RPMI8226 (cell line): ENCODE measurements at places on chromosomes 6 and 20.

- no peak for DNase-seq
Measured at GRCh38 chr6:102761872-102762271, 1368.4 kb downstream of the GRIK2 start.

DNA sequence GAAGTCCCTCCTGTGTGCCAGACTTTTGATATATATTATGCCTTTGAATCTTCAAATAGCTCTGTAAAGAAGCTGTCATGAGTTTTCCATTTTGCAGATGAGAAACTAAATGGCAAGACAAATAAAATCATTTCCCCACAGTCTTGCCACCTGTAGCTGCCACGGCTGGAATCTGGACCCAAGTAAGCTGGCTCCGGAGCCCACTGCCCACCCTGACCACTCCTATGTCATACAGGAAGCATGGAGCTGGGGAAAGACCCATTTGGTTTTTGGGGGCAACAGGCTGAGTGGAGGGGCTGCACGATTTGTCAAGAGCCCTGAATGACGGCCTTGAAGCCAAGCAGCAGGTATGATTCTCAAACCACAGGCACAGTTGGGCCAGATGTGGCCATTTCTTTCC lies 10.0 kb upstream of the SIRPA start:
- DNase-seq, result no peak

- no peak for DNase-seq
Measured at GRCh38 chr6:154239392-154239791, 117.2 kb downstream of the IPCEF1 start.

DNA sequence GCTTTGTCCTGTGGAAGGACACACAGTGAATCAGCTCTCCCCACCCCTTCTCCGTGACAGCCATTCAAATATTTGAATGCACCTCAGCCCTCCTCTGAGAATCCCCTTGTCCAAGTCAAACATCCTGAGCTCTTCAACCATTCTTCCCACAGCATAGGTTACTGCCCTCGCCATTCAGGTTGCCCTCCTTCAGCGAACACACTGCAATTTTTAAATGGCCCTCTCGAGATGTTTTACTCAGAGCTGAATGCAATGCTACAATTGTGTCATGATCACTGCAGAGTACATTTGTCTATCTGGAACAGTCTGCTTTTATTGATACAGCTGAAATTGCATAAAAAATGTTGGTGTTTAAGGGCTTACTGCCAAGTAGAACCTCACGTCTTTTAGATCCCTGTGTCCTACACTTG lies 48.9 kb downstream of the SLC2A12 start:
- no peak for DNase-seq

DNA sequence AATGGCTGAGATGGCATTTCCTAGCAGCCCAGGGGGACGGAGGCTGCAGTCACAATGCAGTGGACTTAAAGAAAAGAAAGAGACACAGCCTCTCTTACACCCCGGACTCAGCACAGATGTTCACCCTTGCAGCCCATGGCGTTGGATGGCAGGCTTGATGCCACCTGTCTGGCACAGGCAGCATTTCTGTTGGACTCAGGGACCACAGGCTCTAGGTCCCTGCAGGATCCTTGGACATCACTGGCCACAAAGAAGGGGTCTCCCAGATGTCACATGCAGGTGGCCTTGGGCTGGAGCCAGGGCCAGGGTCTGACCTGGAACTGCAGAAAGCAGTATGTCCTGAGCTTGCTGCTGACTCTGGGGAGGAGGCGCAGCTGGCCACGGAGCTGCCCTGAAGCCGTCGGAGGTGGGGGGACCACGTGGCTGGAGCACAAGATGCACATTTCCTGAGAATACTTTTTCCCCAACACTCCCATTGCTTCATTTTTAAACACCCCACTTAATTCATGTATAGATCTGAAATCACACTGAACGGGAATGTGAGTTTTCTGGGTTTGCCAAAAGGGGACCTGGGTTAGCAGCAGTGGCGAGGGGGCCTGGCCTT lies 102.3 kb upstream of the SULF2 start:
- no peak for DNase-seq

GRCh38 chr6:113809826-113810225 lies 47.3 kb upstream of the MARCKS start:
- DNase-seq, result peak; percentile 86

DNA sequence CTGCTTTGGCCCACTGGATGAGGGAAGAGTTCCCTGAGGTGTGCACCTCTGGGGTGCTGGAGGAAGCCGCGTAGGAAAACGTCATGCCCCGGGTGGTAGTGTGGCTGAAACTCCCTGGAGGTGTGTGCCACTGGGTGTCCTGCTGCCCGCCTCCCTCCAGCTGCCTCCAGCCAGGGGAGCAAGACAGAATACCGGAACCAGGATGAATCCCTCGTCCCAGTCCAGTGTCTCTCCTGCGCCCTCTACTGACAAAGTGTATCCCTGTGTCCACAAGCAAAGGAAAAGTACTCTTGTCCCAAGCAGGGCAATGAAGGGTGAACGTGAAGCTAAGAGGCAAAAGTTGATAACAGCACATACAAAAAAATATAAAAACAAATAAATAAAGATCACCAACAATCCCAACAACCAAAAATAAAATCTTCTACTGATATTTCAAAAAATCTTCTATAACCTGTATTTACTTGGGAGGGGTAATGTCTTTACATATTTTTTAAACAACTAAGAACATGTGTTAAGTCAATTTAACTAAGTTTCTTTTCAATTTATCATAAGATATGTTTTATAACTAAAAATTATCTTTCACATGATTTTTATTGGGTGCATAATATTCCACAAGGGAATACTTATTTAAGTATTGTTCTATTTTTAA lies 437.6 kb downstream of the MAFB start:
- peak; percentile 14 for DNase-seq

DNA sequence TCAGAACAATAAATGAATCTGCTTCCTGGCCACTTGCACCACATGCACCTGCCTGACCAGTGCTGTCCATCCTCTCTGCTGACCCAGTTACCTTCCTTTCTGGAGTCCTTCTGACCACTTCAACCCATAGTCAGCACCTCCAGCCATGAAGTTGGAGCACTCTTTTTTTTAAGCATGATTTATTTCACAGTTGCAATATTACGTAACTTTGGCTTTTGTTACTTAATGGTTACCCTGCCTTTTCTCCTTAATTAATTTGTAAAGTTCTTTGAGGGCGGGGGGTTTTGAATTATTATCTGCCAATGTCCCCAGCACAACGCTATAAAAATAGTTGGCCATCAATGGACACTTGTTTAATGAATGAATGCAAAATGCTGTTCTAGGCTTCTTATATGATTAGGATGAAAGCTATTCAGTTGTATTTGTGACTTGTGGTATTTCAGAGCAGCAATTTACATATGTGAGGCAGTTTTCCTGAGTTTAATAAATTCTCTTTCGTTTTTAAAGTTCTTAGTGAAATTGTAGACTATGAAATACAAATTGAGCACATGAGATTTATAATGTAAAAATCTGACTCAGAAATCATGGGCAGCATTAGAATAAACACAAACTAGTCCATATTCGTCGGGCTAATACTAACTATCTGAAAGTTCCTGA lies 180.0 kb downstream of the HS3ST5 start:
- no peak for DNase-seq

DNA sequence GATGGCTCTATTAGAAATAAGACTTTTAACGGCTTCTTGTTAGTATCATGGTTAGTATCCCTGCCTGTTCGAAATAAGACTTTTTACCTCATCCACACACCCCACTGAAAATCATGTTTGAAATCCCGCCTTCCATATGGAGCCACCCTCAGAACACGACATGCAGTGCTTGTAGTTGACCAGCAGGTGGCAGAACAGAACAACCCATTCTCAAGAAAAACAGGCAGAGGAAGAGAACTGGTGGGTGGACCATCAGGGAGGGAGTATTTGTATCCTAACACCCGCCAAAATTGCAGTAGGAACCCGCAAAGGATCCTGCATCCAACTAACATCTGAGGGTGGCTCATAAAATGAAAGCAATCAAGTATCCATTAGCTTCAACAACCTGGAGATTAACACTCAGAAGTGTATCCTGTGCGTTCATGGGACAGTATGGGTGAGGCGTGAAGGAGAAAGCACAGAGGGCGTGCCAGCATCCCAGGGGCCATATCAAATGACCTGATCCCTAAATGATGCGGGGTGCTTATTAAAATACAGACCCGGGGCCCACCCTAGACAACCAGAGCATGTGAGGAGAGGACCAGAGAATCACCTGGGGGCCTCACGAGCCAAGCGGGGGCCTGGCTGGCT lies 89.6 kb upstream of the NHSL1 start:
- DNase-seq, result peak; percentile 48

DNA sequence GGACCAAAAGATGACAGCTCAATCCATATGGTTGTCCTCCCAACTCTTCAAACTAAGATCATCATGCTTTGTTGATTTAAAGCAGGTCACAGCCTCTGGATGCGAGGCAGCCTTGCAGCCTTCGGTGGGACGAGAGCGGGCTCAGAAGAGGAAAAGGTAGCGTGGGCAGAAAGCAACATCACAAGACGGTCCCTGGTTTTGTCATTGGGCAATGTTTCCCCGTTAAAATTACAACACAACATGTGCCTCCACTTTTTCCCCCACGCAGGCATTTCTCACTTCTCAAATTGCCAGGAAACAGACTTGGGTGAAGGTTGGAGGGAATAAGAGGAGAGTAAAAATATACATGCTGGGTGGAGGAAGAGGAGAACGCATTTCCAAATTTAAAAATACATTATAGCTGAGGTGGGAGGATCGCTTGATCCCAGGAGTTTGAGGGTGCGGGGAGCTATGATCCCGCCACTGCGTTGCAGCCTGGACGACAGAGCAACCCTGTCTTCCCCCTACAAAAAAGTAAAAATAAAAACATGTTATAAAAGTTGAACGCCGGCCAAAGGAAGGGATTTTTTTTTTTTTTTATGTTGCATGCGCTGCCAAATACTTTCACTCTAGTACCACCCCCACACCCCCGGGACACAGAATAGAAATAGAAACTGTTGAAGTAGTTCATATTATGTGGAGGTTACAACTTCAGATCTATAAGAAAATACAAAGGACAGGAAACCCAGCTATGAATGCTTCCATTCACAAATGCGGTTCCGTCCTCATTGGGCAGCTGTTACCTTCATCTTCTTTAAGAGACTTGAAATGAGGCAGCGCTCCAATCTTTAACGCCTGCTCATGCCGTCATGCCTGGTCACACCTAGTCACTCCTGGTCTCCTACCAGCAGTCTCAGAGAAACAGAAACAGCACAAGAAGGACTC lies 13.9 kb upstream of the NAA20 start:
- peak; percentile 73 for DNase-seq

GRCh38 chr6:145544041-145544440 lies 191.3 kb downstream of the EPM2A start:
- no peak for DNase-seq

GRCh38 chr6:3650959-3651697 lies 100.4 kb downstream of the PXDC1 start:
- DNase-seq, result peak; percentile 67

- DNase-seq, result no peak
Measured at GRCh38 chr6:105835373-105835772, 250.8 kb upstream of the PRDM1 start.

DNA sequence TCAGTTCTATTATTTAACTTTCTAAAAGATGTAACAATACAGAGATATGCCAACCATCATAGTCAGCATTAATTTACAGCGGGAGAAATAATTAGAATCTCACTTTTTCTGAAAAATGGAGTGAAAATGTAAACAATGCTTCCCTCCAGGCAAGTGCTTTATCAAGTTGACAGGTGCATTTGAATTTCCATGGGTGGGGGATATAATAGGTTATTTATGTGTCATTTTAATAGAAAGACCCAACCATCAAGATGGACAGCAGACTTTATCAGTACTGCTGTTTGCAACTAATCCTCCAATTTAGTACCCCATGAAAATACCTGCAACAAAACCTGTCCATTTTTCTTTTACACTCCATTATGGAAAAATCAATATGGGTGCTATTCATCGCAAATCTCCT lies 780.1 kb downstream of the TFAP2A start:
- no peak for DNase-seq

GRCh38 chr6:56524891-56525703 lies 117.6 kb downstream of the DST start:
- DNase-seq, result no peak

DNA sequence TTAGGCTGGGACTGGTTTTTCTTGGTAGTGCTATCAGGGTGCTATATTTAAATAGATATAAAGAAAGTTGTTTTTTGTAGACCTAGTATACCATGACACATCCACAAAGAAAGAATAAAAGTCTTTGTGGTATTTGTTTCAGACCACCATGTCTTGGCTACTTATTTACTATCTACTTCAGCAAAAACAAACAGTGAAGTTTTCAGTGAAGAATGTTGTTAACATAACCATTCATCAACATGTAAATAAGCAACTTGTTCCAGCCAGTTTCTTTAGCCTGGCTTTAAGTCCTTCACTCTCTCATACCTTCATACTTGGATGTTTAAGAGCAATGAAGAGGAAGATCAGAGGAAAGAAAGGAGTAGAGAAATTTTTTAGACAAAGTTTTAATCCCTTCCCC lies 624.1 kb downstream of the CD109 start:
- DNase-seq, result no peak

DNA sequence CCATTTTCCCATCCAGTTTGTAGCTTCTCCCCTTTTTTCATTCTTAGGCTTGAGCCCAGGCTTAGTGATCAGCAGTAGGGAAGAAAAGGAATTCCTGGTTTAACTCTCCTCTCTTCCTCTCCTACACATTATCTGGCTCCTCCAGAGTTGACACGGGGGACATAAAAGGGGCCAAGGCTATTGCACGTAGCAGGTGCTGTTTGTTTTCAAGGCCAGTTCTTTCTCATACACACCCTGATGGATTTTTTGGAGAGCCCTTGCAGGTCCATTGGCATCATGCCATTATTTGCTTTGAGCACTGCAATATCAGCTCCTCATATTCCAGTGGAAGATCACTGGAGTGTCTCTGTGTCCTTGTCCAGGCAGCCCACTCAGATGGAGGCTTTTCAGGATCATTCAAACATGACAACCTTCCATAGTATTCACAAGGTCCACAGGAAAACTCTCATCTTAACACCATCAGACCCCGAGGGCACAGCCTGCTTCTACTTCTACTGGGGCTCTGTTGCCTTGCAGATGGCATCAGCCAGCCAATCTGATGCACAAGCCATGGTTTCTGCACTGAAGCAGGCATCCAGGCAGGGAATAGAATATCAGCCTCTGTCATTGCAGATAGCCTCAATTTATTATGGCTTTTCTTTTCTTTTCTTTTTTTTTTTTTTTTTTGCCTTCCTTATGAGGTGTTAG lies 18.8 kb downstream of the PLCB4 start:
- no peak for DNase-seq

- DNase-seq, result no peak
Measured at GRCh38 chr20:57522380-57523140, 2.4 kb downstream of the CTCFL start.

GRCh38 chr6:5213836-5214235 lies 46.9 kb downstream of the LYRM4 start:
- no peak for DNase-seq

DNA sequence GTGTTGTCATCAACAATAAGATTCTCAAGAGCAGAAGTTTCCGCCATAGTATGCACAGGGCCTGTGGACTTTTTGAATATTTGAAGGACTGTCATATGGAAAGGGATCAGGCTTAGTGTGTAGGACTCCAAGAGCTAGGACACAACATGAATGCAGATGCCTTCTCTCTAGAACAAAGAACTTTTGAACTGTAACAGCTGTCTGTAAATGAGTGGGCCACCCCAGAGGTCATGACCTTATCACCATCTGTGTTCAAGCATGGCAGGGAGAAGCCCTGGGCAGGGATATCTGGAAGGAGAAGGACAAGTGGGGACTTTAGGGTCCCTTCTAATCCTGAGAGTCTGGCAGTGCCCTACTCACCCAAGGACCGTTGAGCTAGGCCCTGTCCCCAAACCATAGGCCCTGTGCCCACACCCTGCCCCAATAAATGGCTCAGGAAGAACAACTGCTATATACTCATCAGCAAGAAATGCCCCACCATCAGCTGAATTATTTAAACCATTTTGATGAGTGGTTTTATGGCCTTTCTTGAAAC lies 70.6 kb downstream of the MTHFD1L start:
- no peak for DNase-seq
